ENCODE measurements at places on chromosomes 12 and 14.

GRCh38 chr12:46526233-46526632 is 153.7 kb upstream of the SLC38A2 start:
- no peak for DNase-seq

DNA sequence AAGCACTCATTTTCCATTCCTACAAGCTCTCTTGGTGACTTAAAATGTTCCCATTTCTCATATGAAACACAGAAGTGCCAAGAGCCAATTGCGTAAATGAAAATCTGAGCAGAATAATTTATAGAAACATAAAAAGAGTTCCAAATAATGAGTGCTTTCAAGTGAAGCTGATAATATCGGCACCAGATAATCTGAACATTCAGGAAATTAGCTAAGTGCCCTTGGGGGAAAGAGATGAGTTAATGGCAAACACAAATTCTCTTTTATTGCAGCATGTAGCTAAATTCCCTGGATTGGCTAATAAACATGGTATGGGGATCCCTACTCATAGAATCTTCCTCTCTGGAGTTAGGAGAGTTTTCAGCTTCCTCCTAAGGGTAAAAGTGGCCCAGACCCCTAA is 46.7 kb downstream of the DAD1 start:
- DNase-seq = no peak

DNA sequence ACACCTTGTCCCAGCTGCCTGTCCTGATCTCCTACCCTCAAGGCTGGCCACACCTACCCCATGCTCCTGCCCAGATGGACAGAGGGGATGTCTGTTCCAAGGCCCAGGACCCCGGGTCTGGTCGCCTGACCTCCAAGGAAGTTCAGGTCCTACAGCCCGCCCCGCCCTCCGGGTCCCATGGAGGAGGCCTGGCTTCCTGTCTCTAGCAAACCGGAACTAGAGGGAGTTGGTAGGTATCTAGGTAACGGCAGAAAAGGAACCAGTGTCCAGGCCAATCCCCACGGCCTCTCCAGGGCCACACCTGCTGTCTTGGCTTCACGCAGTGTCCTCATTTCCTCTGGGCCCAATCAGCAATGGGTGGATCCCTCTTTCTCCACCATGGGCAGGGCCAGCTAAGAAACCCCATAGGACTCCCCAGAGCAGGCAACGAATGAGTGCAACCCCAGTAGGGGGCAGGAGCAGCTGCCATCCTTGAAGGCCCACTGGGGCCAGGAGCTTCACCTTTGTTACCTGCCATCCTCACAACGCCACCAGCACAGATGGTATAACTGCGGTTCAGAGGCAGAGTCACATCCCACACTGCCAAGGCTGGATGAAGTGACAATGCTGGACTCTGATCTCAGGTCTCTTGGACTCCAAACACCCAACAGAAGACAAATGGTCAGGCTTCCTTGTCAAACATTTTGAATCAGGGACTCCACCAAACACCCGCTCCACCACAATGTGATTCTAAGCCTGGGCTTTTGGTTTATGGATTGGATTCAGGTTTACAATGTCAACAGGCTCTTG is 25.1 kb upstream of the RPLP0 start:
- DNase-seq = no peak

DNA sequence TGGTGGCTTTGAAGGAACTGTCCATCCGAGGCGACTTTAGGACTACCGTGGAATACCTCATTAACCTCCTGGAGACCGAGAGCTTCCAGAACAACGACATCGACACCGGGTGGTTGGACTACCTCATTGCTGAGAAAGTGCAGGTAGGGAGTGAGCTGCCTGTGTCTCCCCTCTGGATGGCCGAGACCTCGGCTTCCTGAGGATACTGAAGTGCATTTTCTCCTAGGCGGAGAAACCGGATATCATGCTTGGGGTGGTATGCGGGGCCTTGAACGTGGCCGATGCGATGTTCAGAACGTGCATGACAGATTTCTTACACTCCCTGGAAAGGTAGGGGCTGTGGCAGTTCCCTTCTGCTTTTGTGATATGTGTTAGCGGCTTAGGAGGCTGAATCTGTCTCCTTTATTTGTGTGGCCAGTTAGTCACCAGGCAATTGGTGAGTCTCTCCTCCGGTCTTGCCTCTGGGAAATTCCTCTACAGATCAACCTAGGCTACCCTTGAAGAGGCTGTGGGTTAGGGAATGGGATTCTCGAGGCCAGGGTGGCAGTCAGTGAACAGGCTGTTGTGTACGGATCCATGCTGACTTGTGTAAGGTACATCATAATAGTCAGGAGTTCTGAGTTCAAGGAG is 75.3 kb downstream of the ACACB start:
- no peak for DNase-seq

DNA sequence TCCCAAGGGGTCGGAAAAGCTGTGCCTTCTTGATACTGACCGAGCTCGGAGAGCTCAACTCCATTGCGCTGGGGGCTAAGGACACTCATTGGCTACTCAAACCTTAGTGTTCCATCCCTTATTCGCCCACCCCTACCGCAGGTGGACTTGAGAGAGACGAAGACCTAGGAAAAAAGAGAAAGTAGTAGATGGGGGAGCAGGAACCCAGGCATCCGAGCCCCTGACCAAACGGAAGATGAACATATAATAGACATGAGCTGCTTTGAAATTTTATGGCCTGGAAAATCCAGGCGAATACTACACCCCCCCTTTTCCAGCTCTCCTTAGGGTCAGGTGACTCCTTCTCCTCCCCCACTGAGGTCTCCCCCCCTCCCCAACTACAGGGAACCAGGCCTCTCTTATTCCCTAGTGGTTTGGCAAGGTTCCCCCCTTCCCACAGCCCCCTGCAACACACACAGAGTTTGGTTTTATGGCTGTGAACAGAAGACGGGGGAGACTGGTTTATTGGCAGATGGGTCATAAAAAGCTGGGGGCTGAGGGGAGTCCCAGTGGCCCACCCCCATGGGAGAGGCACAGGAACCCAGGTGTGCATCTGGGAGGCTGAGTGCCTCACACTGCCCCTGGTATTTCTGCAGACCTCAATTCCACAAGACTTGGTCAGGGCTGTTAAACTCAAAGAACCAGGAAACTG is 1.6 kb downstream of the GDF11 start:
- no peak for DNase-seq

DNA sequence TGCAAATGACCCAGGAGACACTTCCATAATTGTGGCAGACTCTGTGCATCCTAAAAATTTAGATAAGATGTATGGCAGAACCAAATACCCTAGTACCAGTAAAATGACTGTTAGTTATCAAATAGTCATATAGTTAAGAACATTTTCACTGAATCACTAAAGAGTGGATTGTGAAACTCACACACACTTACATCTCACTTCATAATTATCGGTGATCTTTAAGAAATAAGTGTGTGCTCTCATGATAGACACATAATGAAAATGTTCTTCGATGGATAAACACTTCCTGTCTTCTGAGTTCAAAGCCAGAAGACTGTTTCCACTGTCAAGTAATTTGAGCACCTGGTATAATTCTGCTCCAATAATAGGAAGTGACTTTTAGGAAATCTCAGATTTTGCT is 19.1 kb upstream of the KLRB1 start:
- no peak for DNase-seq

DNA sequence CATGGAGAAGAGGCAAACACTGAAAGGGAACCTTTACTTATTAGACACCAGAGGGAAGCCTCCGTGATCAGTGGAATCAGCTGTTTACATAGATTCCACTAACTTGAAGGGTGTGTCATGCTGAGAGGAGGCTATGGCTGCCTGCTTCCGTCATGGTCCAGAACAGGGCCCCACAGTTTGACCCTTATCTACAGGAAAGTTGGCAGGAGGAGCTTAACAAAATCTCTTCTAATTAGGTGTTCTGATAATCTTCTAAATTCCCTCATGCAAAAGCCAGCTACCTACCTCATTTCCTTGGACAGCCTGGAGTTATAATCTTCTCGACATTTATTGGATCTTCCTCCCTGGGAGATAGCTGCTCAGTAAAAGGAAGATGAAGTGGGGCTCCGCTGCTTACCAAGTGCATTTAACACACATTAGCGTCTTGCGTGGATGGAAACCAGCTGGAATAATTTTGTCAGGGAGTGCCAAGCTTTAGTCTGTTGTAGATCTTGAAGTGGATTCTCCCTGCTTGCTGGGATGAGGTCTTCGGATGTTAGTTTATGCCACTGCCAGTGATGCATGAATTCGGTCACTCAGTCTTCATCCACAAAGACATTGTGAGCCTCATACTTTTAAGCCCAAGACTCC is 171.0 kb downstream of the PAH start:
- DNase-seq = peak; percentile 33

- DNase-seq = no peak
Observed at GRCh38 chr14:96631621-96632362, 129.6 kb downstream of the PAPOLA start.

DNA sequence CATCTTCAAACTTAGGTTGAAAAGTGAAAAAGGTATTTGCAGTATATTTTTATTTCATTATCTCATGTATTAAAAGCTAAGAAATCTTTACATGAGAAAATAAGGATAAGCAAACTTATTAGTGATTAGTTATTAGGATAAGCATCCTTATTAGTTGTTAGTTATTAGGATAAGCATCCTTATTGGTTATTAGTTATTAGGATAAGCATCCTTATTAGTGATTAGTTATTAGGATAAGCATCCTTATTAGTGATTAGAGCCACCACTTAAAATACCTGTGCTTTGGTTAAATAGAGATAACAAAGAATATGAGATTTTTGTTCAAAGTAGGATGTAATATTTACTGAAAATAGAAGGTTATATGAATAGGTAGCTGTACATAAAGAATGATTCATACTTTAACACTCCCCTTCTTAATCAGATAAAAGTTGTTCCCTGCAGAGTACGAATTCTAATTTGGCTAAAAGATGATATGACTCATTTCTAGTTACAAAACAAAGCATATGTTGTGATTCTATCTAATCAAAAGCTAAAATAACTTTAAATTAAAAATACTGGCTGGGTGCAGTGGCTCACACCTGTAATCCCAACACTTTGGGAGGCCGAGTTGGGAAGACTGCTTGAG is 56.4 kb downstream of the KDM5A start:
- no peak for DNase-seq

GRCh38 chr12:103986829-103987228 is 21.2 kb downstream of the TDG start:
- no peak for DNase-seq

DNA sequence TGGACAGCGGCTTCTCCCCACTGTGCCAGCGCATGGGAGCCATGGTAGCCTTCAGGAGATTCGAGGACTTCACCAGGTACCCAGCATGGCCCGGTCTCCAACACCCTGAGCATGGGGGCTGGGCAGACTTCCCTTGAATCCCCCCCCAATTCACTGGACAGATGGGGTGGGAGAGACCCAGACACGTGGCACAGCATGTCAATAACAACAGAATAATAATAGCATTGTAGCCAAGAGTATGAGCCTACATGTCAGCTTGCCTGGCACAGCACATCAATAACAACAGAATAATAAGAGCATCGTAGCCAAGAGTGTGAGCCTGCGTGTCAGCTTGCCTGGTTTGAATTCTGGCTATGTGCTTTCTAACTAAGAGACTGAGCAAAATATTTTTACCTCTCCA is 76.4 kb downstream of the FOXN4 start:
- no peak for DNase-seq

- DNase-seq = peak; percentile 88
Observed at GRCh38 chr14:39432619-39433451, 602 bp upstream of the FBXO33 start.

GRCh38 chr12:54784115-54784514 is 70.2 kb upstream of the MUCL1 start:
- DNase-seq = no peak

DNA sequence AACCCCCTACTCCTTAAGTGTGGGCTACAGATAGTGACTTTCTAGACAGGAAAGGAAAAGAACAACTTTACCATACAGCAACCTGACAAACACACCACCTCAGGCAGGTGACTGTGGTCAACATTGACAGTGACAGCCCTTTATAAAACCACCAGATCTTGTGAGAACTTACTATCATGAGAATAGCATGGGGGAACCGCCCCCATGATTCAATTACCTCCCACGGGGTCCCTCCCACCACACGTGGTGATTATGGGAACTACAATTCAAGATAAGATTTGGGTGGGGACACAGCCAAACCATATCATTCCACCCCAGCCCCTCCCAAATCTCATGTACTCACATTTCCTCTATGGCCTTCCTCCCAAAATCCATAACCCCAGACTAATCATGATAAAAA is 16.3 kb downstream of the OR10P1 start:
- DNase-seq = no peak

DNA sequence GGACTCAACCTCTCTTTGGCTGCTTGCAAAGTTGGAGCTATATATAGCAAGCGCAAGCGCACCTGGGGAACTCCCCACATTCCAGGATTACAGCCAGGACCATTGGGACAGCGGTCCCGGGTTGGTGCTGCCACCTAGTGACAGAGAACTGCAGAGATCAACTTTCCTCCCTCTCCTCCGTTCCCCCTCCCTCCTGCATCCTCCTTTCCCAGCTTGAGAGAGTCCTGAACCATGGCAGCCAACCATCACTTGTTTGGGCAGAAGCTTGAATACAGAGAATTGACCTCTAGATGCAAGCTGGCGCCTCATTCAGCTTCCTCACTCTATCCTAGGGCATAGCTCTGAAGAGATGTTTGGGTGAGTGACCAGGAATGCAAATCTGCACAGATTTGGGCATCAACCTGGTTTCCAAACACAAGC is 17.4 kb upstream of the FLVCR2 start:
- peak; percentile 84 for DNase-seq

- no peak for DNase-seq
Observed at GRCh38 chr12:45204757-45205156, 11.1 kb upstream of the ANO6 start.

- DNase-seq = peak; percentile 94
Observed at GRCh38 chr12:130871286-130872178, at the start of gene RAN. Gene RAN (plus strand): TSS chr12:130872066. CDS start chr12:130872594, 528 bp downstream.

GRCh38 chr14:58568322-58568721 is 69.4 kb upstream of the DACT1 start:
- no peak for DNase-seq

- no peak for DNase-seq
Observed at GRCh38 chr14:93039649-93040315, 75.9 kb downstream of the ITPK1 start.

DNA sequence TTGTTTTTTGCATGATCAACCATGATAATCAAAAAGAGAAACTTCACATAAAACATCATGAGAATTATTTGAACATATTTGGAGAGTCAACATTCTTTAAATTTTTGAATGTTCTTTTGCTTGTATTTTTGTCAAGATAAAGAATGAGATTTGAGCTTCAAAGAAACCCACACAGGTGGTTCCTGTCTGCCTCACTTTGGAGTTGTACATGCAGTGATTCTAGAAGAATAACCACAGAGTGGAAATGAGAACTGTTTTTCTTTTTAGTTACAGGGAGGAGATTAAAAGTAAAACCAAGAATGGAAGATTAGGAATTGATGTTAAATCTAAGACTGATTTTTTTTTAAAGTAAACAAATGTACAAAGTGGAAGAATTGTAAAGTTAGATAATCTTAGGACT is 2.3 kb upstream of the ZNF705A start:
- peak; percentile 65 for DNase-seq

DNA sequence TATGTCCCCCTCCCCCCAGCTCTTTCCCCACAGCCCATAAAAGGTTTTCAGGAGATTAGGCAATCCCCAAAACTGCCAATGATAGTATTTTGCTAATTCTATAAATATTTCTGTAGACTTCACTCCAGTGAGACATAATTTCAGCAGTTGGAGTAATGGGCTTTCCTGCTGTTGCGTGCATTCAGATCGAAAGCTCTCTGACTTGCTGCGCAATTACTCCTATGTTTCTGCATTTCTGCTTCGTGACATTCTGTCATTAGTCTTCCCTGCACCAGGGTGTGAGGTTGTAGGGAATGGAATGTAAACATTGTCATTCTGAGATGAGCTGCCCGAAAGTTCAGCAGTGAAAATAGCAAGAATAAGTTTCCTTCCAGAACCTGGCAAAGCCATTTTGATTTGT is 58.2 kb downstream of the SAMD4A start:
- no peak for DNase-seq

GRCh38 chr12:97701901-97702300 is 239.3 kb downstream of the RMST start:
- no peak for DNase-seq

Measured in lung (tissue), 17 donors.